ENCODE measurements at places on chromosomes 11 and 22.
A peak's percentile ranks its signal among the peaks of the same experiment; 100 is the strongest.

- no peak for DNase-seq
Measured at GRCh38 chr11:63874511-63874910, 35.6 kb downstream of the MARK2 start.

DNA sequence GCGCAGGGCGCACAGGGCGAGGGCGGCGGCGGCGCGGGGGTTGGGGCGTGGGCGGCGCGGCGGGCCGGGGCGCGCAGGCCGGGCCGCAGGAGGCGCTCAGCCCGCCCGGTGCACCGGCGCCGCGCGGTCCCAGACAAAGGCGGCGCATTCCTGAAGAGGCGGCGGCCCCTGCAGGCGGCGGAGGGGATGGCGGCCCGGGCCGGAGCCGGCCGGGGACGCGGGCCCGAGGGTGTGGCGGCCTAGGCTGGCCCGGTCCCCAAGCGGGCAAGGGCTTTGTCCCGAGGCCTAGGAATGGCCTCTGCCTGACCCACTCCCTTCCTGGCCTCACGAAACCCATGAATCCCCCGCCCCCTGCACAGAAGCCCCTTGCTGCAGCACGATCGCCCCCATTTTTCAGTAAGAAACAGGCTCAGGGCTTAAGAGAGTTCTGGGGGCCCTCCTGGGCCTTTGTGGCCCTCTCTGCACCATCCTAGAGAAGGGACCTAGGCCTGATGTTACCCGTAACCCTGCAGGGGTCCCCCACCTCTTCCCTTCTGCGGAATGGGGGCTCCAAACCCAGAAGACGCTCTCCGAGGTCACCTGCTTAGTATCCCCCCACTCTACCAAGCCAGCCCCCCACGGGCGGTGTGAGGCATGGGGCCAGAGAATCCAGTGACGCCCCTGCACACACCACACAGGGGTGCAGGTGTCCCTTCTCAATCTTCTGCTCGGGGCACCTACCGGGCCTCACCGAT lies at the start of gene RTN4R:
TSS of gene RTN4R (minus strand) at position 40 of the 734 bp plus-strand sequence. CDS start 226 bp downstream, outside the sequence.
- peak; percentile 71 for DNase-seq

GRCh38 chr22:48579043-48579927 lies 1248.4 kb downstream of the BRD1 start:
- DNase-seq = no peak

DNA sequence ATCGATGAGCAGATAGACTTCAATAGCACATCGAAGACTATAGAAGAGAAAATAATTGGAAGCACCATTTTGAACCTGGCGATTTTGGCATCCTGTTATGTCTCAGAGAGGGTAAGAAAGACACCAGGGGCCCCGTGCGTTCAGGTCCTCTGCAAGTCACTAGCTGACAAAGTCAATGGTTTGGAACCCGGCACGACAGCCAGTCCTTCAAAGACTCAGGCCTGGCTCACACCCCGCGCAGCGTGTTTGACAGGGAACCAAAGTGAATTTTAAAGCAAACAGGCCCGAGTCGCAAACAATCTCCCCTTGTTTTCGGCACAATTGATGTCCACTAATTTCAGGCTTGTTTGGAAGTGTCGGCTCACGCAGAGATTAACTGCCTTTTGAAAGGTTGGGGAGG lies 716.6 kb downstream of the BRD1 start:
- no peak for DNase-seq

- no peak for DNase-seq
Measured at GRCh38 chr11:130881475-130882137, 34.7 kb downstream of the SNX19 start.

DNA sequence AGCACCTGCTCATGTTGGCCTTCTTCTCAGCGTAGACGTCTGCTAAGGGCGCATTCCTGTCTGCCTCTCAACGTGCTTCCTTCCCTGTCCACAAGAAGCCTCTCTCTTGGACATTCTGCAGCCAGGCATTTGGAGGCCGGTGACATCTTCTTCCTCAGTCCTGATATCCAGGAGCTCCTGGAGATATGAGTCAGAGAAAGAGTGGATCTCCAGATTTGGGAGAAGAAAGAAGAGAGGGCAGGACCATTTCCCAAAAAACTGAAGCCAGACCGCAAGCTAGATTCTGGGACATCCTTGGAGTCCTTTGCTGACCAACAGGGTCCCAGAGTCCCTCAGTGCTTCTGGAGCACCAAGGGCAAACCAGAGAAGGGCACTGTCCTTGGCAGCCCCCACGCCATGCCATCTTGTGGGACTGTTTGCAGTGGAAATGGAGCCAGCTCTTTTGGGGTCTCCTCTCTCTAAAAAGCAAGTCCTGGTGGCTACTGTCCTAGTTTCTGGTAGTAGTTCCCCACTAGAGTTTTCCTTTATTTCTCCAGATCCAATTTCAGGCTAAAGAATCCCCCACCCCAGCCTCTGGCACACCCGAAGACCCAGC lies 36.1 kb upstream of the SYT13 start:
- no peak for DNase-seq

DNA sequence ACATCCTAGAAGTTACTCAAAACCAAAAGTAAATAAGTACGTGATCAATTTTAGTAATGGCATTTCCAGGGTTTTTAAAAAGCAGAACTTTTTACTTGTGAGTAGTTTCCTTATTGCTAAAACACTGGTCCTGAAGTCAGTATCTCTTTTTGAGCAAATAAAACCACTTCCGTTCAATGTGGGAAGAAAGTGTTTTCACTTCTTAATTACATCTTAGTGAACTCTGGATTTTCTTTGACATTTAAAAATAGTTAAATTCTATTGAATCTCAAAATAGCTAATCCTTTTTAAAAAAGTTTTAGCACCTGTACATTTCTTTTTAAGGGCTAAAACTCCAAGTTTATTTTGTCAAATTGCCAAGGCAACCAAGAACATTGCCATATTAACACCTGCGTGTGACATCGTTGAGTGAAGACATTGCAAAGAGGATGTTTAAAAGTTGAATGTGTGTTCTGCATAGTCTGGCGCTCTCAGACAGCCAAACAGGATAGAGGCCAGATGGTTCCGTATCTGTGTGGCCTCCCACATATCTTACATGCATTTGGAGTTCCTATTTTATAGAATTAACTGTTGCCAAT lies 17.2 kb upstream of the OR5B21 start:
- peak; percentile 18 for DNase-seq

Measured in GM12892 (cell line).